Osteocyte (in vitro differentiated cells): ENCODE measurements at places on chromosomes 5 and 9. TPM values are rescaled to one million over a fixed set of nuclear protein-coding genes. Genes with fewer than 3 reads are reported as not detected.

The GARIN3 gene
- total RNA-seq, result not detected in 2 replicates

GRCh38 chr9:9257999-9258498 lies 1354.8 kb downstream of the PTPRD start:
- H3K4me1 ChIP-seq, result no peaks in the 10 kb centered on the region
- no peak overlapping the region for H3K4me3 ChIP-seq
- no peaks in the 10 kb centered on the region for H3K36me3 ChIP-seq
- no peaks in the 10 kb centered on the region for H3K27me3 ChIP-seq
- H3K27ac ChIP-seq, result no peak overlapping the region

The PCDHB8 gene
- total RNA-seq, result 0.81 and 1.1 TPM in 2 replicates

The TMEM267 gene
- 17.9 and 22.5 TPM in 2 replicates for total RNA-seq

DNA sequence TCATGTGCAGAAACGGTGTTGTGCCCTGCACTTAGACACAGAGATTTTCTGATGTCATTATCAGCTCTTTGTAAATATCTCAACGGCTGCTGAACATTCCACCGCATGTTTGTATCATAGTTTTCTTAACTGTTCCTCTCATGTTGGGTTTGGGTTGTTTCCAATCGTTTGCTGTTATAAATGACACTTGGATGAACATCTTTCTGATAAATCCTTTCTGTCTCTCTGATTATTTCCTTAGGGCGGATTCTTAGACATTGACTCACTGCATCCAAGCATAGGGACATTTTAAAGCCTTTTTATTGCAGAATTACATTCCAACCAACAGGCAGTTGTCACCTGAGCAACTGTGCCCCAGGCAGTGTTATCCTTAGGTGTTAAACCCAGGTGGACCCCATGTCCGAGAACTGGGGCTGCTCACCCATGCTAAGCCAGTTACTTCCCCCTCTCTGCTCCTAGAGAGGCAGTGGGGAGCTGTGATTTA lies 28.5 kb downstream of the COL5A1 start:
- no peak for DNase-seq
- peaks cover 87% of the 10 kb centered on the region for H3K4me1 ChIP-seq
- H3K4me3 ChIP-seq, result peak overlapping the region; percentile 46
- peaks cover 45% of the 10 kb centered on the region for H3K36me3 ChIP-seq
- no peaks in the 10 kb centered on the region for H3K27me3 ChIP-seq
- H3K27ac ChIP-seq, result peak overlapping the region; percentile 88

The FCN2 gene
- total RNA-seq, result not detected in 2 replicates

GRCh38 chr9:3902631-3903030 lies 376.8 kb upstream of the RFX3 start:
- H3K27ac ChIP-seq, result no peak overlapping the region
- DNase-seq, result no peak
- peaks cover 21% of the 10 kb centered on the region for H3K4me1 ChIP-seq
- no peak overlapping the region for H3K4me3 ChIP-seq
- no peaks in the 10 kb centered on the region for H3K27me3 ChIP-seq
